Fibroblast of the aortic adventitia (primary cell): ENCODE measurements at places on chromosomes 5 and 9.
A peak's percentile ranks its signal among the peaks of the same experiment; 100 is the strongest.

DNA sequence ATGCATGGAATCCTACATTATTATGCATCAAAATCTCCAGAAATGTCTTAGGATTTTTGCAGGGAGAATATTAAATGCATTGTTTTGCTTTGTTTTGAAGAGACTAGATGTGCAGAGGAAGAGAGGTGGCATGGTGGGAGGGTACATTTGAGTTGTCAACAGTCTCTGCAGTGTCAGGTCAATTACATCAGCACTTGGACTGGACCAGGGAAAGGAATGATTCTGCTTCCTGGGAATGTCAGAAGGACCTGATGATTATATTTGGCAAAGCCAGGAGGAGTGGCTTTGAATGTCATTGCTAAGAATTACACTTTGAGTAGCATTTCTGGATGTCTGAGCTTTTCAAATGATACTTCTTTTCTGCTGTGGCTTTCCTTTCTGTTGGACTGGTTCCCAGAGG, 17.5 kb upstream of the TMEFF1 start:
- peak; percentile 70 for DNase-seq

- peak; percentile 50 for DNase-seq
Measured at GRCh38 chr5:103587185-103587748, 24.7 kb upstream of the NUDT12 start.

DNA sequence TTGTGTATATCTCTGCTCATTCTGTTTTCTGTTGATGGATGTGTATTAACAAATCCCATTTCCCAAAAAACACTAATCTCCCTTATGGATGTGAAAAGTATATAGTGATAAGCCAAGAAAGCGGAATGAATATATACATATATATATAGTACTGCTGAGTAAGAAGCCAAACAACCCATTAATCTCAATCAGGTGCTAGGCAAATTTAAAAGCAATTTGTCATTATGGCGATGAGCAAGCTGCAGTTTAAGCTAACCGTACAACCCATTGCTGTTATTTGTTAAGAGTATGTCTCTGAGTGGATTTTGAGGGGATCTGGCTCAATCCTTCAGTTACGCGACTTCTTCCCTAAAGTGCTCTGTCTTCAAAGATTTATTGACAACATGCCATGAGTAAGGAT, 640.4 kb upstream of the ARRDC3 start:
- no peak for DNase-seq

- peak; percentile 43 for DNase-seq
Measured at GRCh38 chr5:143402553-143403333, 743 bp downstream of the NR3C1 start.

DNA sequence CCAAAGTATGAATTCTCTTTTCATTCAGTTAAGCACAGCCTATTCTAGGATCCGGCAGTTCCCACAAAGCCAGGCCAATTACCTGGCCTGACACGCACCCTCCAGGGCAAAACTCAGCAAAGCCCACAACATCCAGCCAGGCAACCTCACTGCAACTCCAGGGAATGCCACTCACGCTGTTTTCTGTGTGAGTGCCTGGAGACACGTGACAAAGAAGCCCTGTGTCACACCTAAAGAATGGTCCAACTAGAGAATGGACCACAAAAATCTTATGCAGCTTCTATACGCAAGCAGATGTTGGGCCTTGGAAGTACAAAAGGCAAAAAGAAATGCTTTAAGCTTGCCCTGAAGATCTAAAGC, 20.2 kb downstream of the RETREG1 start:
- no peak for DNase-seq

- peak; percentile 80 for DNase-seq
Measured at GRCh38 chr9:37027582-37028419, 6.3 kb downstream of the PAX5 start.

DNA sequence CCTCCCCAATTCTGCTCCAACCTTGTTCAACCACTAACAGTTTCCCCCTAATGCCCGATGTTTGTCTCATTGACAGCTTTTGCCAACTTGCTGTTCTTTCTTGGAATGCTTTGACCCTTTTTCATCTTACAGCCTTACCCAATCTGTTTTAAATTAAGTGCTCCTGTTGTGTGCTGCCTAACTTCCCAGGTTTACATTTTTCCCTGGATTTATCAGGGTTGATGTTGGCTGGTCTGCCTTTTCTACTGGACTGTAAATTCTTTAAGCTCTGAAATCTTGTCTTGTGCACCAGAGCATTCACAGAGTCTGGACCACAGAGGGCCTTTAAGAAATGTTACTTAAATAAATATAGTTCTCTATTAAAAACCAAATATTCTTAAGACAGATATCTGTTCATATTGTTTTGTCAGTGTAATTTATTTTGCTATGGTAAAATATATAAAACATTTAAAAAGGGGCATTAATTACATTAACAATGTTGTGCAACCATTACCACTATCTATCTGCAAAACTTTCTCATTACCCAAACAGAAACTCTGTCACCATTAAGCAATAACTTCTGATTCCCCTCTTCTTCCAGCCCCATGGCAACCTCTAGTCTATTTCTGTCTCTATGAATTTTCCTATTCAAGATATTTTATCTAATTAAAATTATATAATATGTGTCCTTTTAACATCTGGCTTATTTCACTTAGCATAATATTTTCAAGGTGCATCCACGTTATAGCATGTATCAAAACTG, 73.0 kb downstream of the OSTF1 start:
- peak; percentile 62 for DNase-seq

DNA sequence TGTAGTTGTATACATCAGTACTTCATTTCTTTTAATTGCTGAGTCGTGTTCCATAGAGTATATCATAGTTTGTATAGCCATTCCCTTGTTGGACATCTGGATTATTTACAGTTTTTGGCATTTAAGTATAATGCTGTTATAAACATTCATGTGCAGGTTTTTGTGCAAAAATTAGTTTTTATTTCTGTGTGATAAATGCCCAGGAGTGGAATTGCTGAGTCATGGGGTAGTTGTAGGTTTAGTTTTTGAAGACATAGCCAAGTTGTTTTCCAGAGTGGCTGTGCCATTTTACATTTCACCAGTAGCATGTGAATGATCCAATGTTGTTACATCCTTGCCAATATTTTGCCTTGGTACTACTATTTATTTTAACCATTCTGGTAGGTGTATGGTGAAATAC, 12.5 kb downstream of the ZNF354B start:
- DNase-seq = no peak

GRCh38 chr9:19057033-19057432, 7.8 kb downstream of the RRAGA start:
- DNase-seq = no peak

GRCh38 chr9:121633119-121633714, 18.2 kb upstream of the DAB2IP start:
- no peak for DNase-seq

- no peak for DNase-seq
Measured at GRCh38 chr5:775961-776861, 8.3 kb downstream of the ZDHHC11B start.

DNA sequence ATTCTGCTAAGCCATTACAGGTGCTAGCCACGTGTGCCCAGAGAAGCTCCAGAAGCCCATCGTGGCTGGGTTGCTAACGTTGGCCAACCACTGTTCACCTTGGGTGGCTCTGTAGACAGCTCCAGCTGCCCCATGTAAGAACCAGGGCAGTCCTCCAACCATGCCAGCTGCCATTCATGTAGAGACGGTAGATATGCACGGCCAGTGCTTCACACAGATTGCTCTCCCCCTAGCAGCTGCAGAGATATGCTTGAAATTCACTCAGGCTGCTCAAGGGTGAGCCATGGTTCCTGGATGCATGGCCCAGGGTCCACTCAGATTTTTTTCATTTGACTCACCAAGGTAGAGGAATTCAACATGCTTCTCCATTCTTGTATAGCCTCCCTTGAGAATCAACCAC, 31.0 kb downstream of the GADD45G start:
- DNase-seq = peak; percentile 4

DNA sequence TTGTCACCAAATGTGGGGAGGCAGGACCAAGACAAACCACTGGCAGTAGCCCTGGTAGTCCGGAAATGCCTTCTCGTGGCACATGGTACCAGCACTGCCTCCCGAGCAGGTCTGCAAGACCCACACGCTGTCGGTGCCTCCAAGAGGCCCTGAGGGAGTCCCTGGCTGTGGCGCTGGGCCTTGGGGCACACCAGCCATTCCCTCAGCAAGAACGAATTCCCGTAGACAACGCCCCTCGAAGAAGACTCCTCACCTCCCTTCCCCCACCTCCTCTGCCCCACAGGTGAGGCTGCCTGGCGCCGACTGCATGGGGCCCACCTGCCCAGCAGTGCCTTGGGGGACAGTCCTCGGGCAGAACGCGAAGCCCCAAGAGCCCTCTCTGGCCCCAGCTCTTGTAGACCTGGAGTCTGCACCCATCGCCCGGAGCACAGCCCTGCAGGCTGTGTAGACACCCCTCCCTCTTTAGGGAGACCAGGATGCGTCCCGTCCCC, 56.0 kb downstream of the EXD3 start:
- DNase-seq = no peak

DNA sequence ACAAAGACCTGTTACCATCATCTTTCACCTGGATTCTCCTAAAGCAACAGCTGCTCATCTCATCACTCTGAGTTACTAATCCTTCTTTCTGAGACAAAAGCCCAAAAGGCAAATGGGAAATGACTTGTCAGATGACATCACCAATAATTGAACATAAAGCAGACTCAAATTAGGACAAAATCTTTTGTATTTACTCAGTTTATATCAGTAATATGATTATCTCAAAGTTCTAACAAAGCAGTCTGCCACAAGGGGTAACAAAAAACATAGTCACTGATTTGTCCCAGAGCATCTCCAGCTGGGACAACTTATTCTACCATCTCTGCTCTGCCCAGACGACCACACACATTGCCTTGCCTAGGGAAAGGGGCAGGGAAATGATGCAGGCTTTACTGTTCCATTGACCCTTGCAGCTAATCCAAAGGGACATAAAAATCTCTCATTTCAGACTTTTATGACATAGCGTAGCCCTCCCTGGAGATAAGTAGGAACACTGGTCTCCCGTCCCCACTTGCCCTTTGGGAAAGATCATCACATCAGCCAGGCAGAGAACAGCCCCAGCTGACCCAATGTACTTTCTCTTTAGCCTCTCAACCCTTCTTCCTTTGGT, 249.5 kb upstream of the PTGER4 start:
- DNase-seq = no peak

DNA sequence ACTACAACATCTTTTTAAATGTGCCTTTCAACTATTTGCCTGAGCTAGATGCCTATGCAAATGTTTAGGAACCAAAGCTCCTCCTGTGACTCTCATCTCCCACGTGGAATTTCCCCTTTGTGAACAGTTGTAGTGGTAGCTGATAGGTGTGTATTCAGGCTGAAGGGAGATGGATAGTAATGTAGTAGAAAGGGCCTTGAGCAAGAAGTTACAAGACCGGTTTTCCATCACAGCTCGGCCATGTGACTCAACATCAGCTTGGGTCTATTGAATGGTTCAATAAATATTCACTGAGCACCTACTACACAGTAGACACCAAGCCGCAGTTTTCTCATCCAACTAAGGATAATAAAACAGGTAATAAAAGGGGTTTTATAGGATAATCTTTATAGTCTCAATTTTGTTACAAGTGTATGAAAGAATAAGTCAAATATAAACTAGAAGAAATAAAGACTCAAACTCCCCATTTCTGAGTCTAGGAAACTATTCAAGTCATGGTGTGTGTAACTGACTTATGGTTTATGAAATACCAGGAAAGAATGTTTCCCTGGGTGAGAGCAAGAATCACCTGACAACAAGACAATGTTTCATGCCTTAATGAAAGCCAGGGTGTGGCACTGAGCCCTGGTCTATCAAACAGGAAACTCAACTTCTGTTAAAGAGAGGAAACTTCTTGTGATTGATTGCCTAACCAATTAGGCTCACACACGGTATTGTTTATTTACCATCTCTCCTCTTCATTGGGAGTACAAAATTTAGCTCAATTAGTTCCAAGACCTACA, 187.1 kb upstream of the SPEF2 start:
- no peak for DNase-seq

DNA sequence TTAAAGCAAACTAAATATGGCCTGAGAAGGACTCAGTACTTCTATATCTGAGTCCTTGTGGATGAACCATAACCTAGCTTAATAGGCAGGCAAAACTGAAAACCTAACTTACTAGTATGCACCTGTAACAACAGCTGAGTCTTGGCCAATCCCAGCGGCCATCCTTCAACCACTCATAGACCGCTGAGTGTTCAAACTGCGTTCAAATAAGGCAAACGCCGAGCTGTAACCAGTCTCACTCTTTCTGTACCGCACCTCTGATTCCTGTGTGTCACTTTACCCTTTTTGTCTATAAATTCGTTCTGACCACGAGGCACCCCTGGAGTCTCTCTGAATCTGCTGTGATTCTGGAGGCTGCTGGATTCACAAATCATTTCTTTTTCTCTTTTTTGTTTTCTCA, 170.5 kb downstream of the COL23A1 start:
- DNase-seq = no peak

- DNase-seq = no peak
Measured at GRCh38 chr5:7794823-7795222, 56.1 kb downstream of the CFAP90 start.

- peak; percentile 60 for DNase-seq
Measured at GRCh38 chr5:96548905-96549304, 113.3 kb upstream of the CAST start.

DNA sequence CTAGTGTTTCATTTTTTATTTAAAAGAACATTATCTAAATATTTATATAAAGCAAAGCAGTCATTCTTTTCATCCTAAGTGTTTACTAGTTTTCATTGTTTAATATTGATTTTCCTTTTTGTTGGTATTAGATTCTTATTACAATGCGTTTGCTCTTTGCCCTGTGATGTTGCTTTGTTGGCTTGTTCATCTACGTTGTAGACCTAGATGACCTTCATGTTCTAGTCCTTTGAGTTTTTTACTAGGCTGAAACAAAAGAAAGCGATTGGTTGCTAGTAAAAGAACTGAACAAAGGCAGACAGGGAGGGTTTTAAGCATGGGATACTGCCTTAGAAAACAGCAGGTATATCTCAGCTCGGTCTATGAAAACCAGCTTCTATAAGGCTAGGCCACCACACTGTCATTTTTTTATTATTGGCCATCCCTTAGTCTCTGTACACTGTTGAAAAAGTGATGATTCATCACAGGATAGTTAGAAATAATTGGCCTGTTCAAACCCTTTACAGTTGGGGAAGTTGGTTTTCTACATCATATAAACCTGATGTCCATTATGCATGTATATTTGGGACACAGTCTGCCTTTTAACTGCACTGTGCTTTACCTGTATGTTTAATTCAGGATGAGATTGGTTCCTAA, 119.0 kb downstream of the ZCCHC7 start:
- no peak for DNase-seq

- DNase-seq = peak; percentile 22
Measured at GRCh38 chr5:116271446-116272025, 186.7 kb downstream of the COMMD10 start.
